ENCODE measurements at places on chromosomes 1 and 21.

GRCh38 chr21:38925923-38926322 lies 120.2 kb downstream of the ETS2 start:
- peak; percentile 81 for DNase-seq

GRCh38 chr1:201312298-201312697 lies 29.0 kb downstream of the PKP1 start:
- no peak for DNase-seq

GRCh38 chr1:21307210-21307609 lies 16.9 kb upstream of the ECE1 start:
- DNase-seq: no peak

DNA sequence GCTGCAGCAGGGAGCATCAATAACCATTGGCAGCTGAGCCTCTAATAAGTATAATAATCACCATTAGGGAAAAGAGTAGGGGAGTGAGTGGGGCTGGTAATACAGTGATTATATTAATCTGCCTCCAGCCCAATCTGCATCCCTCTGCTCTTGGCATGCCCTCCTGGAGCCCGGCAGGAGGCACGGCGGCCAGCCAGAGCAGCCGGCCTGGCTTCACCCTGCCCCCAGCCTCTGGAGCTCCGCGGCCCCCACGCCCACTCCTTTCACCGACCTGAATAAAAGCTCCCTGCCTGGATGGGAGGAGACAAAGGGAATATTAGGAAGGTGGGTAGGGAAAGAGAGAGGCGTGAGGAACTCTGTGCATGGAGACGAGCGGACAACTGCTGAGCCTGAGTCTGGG lies 28.3 kb downstream of the OPTC start:
- DNase-seq: no peak

DNA sequence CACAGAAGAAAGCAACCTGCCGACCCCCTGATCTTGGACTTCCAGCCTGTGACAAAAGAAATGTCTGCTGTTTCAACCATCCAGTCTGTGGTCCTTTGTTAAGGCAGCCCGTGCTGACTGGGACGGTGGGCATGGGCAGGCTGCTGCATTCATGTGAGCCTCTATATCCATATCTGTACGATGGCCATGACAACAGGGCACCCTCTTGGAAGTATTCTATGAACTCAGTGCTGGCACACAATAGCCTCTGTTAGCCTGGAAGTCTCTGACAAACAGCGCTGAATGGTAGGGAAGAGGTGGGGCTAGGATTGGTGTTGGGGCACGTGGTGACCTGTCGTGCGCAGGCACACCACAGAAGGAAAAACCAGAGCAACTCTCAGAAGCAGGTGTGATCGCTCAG lies 30.4 kb downstream of the SPATA21 start:
- no peak for DNase-seq

DNA sequence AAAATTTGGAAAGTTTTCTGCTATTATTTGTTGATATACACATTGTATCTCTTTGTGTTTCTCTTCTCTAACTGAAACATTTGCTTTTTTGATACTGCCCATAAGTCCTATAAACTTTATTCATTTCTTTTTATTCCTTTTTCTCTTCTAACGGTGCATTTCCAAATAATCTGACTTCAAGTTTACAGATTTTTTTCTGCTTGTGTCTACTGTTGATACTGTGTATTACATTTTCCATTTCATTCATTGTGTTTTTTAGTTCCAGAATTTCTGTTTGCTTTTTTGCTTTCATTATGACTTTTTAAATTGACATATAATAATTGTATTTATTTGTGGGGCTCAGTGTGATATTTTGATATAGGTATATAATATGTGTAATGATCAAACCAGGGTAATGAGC lies 38.3 kb upstream of the PLA2G2A start:
- DNase-seq: no peak

- no peak for DNase-seq
Measured at GRCh38 chr1:192003295-192004077, 154.8 kb upstream of the RGS18 start.

GRCh38 chr1:22471610-22472009 lies 20.0 kb downstream of the ZBTB40 start:
- no peak for DNase-seq

- DNase-seq: no peak
Measured at GRCh38 chr1:24091971-24092482, 19.9 kb downstream of the MYOM3 start.

- DNase-seq: no peak
Measured at GRCh38 chr1:47562799-47563198, 125.0 kb downstream of the FOXD2 start.

DNA sequence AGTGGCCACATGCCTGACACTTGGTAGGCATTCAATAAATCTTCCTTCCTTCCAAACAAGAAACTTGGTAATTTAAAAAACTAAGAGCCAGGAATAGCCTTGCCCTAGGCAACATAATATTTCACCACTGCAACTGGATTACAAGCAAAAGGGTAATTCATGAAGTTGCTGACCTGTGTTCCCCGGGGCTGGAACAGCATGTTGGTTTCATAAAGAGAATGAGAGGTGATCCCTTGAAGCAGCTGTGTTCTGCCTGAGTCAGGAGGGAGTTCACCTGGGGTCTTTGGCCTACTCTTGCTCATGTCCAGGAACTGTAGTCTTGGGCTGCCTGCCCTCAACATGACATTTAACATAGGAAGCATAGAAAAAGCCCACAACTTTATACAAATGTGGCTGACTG lies 329.0 kb upstream of the DAB1 start:
- no peak for DNase-seq

GRCh38 chr1:221712198-221712684 lies 29.6 kb downstream of the DUSP10 start:
- peak; percentile 74 for DNase-seq

GRCh38 chr1:228289239-228289849 lies 81.5 kb downstream of the OBSCN start:
- no peak for DNase-seq

DNA sequence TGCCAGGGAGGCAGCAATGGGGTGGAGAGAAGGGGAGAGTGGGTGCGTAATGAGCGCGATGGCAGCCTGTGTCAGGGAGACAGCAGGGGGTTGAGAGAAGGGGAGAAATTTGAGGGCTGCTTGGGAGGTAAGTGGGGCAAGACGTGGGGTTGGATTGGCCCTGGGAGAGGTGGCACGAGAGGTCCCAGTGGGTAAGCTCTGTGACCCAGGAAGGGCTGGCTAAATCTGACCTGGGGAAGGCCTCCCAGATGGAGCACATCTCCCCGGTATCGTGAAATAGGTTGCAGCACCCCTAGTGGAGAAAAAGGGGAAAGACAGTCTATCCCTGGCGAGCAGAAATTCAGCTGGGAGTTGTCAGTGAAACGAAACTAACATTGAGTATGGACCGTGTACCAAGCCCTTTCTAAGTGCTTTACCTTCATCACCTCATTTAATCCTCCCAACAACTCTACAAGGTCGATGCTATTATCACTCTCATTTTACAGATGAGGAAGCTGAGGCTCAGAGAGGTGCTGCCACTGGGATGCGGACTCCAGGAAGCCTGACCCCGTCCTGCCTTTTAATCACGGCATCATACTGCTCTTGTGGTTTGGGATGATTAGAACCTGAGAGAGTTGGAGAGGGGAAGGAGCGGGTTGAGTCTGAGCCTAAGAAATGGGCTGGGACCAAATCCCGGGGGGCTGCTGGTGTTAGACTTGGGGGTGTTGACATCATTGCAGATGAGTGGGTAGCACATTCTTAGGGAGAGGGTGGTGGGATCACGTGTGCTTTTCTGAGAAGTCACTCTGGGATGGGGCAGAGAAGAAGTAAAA lies 56.6 kb upstream of the RPL11 start:
- peak; percentile 86 for DNase-seq

DNA sequence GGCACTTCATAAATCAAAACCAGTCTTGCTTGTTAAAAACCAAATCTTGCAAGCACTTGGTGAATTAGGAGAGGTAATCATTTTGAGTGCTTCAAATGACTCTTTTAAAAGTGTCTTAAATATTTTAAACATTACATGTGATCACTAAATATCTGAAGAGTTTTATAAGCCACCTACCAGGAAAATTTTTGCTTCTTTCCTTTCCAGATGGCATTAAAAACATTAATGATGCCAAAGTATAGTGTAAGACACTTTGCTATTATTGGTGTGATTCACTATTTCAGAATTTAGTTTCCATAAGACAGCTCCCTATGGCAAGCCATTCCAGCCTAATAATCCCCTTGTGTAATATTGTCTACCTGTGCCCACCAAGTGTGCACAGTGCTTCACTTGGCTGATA lies 548.8 kb upstream of the ADAMTS5 start:
- DNase-seq: no peak

GRCh38 chr21:17270229-17270628 lies 242.6 kb upstream of the CXADR start:
- peak; percentile 40 for DNase-seq

DNA sequence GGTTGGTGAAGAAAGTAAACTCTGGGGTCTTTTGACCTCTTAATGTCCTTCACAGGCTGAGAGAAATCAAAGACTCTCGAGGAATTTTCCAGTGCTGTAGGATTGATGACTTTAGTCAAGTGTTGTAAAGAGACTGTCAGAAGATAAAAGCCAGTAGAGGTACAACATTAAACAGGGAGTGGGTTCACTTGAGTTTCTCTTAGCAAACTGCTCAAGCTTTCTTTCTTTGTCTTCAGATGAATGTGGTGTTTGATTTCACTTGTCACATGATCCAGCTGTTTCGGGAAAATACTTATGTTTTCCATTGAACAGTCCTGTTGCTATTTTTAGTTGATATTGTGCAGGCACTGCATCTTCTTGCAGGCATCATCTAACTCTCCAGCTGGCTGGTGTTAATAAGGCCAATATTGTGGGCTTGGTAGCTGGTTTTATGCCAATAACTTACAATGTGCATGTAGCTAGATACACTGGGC lies 45.6 kb downstream of the XCL2 start:
- DNase-seq: no peak

GRCh38 chr1:190708418-190709057 lies 230.9 kb upstream of the BRINP3 start:
- DNase-seq: no peak

DNA sequence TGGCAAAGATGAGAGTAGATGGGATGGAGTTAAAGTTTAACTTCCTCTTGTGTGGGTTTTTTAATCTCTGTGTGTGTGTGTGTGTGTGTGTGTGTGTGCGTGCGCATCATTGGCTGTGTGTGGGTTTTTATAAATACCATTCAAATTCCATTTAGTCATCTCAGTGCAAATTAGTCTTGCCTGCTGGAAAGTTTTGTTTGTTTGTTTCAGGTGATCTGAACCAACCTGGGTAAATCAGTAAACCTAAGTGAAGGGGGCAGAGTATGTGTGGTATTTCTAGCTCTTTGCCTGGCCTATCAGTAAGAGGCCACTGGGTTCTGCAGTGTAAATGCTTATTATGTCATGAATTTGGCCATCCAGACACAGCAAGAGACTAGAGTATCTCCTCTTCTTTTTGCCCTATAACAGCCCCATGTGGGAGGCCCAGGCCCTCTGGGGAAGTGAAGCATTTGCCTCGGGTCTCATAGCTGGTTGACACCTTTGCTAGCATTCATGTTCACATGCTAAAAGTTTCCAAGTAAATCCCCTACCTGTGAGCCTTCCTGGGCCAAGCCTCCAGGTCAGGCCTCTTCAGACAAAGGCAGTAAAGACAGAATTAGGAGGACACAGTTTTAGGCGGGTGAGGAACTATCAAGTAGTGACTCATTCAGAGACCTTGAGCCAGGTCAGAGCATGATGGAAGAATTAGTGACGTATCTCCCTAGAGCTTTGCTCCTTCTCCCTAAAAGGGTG lies 14.7 kb downstream of the INTS3 start:
- peak; percentile 100 for DNase-seq

GRCh38 chr1:30085811-30086770 lies 637.3 kb downstream of the MATN1 start:
- no peak for DNase-seq

DNA sequence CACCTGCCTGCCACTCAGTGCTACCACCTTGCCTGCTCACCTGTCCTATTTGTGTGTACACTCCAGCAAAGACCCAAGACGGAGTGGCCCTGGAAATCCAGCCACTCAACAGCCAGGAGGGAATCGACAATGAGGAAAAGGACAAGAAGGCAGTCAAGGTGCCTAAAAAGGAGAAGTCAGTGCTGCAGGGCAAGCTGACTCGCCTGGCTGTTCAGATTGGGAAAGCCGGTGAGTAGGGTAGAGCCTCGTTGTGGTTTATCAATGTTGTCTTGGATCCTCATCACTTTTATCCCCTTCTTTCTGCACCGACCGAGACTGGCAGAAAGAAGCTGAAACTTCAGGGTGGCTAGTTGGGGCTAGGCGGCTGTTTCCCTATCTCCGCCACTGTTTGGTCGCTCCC lies 61.4 kb upstream of the LAX1 start:
- no peak for DNase-seq

DNA sequence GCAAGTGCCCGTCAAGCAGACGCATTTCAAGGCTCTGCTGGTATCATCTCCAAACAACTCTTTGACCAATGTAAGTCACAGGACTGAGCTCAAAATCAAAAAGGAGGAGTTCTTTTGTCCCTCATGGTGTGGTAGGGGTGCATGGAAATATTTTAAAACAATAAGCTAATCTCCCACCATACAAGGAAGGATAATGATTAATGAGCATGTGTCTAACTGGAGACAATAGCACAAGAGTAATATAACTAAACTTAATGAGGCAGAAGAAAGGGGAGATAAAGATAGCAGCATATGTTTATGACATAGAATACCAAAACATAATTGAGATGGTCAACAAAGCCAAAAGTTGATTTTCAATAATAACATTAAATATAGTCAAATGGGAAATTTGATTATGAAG lies 668.0 kb upstream of the ZP4 start:
- peak; percentile 28 for DNase-seq

DNA sequence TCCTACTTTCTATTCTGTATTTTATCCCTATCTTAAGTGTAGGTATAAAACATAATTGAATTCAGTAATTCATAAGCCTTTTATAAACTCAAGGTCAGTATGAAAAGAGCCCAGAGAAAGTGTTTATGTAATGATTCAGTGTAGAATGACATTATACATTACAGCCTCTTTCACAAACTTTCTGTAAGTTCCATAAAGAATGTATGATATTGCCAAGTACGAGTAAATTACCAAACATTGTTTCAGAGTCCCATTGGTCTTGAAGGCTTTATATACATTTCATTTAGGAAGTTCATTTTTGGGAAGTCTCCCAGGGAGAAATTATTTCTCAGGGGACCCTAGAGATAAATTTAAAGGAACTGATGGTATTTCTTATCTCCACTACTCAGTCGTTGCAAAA lies 37.8 kb upstream of the VAMP3 start:
- DNase-seq: no peak
